ENCODE measurements at places on chromosomes 7 and 10.

DNA sequence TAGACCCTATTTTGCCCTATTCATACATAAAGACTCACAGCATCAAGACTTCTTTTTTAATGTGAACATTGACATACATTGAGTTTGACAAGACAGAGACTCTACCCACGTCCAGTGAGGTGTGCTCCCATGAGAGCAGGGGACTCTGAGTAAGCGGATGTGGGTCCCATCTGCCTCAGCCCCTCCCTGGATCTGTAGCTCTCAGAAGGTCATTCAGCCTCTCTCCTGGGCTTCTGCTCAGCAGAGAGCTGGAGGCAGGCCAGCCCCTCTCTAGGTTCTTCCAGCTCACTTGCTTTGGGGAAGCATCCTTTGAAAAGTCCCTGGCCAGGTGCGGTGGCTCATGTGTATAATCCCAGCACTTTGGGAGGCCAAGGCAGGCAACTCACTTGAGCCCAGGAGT lies 146.9 kb upstream of the ZMIZ1 start:
- no peak for DNase-seq

- no peak for DNase-seq
Measured at GRCh38 chr7:112997831-112998230, 88.8 kb downstream of the GPR85 start.

- DNase-seq, result no peak
Measured at GRCh38 chr10:100469756-100470155, 6.9 kb downstream of the WNT8B start.

DNA sequence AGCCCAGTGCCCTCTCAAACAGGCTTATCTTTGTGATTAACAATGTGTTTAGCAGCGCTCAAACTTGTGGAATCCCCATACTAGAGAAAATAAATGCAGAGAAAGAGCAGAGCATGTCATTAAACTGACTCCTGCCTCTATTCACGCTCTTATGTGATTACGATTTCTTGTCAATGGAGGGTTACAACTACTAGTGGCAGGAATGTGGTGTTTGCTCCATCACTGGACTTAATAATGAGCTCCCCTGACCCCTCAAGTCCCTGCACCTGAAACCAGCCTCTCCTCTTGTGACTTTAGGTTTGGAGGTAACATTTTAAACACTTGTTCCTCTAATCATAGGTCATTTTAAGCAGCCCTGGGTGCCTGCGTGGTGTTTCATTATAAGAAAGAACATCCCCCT lies 121.9 kb downstream of the PLPP4 start:
- no peak for DNase-seq

DNA sequence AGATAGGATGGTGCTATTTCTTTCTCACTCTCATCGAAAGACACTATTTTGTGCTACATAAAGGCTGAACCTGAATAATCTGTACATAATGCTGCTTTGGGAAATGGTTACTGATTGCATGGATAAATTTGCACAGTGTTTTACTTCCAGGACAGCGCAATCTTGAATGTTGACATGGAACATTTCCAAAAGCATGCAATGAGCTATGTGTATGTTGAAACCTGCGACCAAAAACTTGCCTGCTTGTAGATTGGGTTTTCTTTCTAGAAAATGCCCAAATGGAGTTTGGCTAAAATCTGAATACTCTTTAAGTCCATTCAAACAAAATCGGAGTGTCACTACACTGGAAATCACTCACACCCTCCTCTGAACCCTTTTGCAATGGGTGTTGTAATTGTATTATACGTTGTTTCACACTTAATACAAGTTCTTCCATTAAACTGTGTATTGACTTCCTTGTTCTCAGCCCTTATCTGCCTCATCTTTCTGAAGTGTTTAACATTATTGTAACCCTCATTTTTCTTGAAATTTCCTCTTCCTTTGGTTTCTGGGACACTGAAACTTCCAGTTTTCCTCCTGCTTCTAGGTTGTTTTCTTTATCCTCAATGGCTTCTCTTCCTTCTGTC lies 73.7 kb upstream of the CAPZA2 start:
- no peak for DNase-seq
